ENCODE measurements at places on chromosomes 16 and 17.

DNA sequence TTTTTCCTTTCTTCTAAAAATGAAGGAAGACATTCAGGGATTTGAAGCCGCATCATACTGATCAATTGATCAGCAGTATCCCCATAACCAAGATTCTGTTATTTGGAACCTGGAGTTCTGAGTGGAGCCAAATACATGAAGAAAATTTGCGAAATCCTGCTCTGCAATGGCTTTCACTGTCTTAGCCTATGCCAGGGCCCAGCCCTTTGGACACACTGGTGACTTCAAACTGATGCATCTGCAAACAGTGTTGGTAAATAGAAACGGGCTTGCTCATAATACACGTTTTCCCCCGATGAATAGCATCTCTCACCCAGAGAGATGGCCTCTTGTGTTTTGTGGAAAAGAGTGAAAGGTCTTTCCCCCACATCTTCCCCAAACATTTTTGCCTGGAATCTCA is 87.6 kb upstream of the TOX3 start:
- no peak for DNase-seq

GRCh38 chr17:336110-337021 is 16.2 kb downstream of the RPH3AL start:
- no peak for DNase-seq

DNA sequence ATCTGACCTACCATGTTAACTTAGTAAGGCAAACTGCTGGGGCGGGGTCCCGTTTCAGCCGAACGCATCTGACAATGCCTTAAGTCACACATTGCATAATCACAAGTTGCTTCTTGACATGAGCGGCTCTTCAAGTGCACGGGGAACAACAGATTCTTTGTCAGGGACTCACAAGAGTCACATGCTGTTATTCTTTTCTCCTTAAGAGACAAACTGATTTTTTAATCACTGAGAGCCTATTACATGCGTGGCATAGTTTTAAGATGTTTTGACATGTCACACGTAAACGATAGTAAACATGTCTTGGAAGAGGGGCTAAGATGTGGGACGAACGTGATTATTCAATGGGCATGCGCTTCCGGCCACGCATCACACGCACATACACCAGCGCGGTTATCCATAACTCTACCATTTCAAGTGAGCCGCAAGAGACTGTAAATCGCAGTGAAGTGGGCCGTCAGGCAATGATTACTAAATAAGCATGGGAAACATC is 63.4 kb downstream of the ADCY9 start:
- no peak for DNase-seq

DNA sequence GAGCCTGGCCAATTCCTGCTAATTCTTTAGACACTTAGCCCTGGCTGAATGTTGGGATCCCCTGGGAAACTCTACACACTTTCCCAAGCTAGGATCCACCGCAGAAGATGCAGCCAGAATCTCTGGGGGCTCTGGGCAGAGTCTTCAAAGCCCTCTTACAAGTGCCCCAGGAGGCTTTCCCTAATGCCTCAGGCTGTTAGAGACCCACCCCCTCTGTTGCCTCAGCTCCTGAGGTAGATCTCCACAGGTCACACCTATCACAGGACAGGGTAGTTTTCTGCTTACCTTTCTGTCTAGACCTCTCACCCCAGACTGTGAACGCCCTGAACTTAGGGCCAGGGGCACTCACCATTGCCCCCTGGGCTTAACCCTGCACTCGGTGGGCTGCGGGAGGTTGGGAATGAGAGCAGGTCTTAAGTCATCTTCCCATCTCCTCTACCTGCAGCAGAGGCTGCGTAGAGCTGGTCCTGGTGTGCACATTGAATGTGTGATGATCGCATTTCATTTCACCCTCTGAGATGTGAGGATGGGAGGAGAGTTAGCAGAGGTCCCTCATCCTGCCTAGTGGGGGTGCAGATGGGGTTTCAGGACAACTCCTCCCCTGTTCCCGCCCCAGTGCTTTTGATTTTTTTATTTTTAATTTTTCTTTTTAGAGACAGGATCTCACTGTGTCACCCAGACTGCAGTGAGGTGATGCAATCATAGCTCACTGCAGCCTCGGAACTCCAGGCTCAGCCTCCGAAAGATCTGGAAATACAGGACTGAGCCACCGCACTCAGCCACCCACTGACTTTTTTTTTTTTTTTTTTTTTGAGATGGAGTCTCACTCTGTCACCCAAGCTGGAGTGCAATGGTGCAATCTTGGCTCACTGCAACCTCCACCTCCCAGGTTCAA is 89.0 kb upstream of the LHX1 start:
- DNase-seq: no peak

DNA sequence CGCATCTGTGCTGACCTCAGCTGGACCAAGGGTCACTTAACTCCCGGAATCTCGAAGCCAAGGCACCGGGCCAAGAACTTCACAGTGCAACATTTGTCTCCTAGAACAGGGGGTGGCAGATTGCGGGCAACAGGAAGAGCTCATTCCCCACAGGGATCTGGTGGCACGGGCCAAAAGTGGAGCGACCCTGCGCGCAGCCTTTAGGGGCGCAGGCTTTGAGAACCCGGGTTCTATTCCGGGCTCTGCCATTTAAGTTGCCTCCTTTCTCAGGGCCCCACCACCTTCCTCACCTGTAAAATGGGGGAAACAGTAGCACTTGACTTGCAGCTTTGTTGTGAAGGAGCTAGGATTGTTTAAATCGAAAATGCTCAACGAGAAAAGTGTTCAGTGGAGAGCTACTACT is 651 bp downstream of the SHMT1 start:
- no peak for DNase-seq

GRCh38 chr17:251531-251930 is 70.1 kb upstream of the DOC2B start:
- DNase-seq: no peak

DNA sequence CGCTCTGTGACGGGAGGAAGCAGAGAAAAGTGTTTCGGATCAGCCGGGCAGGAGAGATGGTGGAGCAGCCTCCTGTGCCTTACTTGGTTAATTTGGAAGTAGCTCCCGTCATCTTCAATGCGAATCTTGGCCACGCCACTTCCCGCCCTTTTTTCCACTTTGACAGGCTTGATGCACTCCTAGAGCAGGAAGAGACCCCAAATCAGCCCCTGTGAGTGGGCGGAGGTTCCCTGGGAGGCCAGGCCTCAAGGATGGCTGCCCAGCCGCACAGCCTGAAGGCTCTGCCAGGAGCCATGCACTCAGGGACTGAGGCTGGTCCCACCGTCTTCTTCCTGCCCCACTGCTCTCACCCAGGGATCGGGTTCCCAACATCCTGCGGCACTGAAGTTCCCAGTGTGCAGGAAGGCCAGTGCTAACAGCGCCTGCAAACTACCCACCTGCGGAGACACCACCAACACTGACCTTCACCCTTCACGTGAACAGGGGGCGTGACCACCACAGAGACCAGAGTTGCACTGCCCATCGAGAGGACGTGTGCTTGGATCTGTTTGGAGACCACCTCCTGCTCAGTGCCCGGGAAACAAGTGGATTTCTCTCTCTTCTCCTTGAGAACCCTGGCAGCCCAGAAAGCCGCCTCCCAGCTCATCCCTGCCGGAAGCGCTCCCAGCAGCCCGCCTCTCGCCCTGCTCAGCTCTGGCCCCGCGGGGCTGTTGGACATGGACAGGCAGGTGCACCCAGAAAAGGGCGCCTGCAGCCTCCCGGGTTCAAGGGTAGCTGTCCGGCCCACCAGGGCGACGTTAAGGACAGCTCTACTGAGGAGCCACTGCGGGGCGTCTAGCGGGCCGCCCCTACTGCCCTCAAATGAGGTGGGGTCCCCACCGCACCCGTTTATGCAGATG is 988 bp downstream of the CIAO3 start:
- no peak for DNase-seq

DNA sequence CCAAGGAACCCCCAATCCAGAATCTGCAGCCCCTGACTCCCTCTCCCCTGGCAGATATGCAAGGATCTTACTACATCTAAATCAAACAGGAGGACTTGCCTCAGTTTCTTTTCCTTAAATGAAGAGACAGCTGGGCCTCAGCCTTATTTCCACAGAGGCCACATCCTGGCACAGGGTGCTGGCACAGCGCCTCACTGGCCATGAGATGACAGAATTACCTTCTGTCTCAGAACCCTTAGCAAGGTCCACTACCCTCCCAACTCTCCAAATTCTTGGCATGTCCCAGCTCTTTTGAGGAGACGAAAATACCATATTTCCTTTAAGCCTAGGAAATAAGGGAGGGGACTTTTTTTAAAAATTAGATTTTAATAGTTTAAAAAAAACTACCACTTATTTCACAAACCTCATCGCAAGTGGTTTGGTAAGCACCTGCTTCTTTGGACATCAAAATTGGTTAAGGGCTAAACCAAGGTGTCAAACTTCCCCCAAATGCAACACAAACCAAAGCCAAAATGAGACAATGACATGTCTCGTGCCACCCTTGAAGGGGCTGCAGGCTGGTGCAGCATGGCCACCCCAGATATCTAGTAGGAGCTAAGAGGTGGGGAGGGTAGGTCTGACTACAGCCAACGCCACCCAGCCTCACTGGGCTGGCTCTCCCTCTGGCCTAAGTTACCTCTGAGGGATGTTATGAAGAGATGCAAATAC is 25.3 kb downstream of the FAM117A start:
- DNase-seq: no peak

- DNase-seq: no peak
Measured at GRCh38 chr16:27258241-27258734, 10.3 kb downstream of the NSMCE1 start.

DNA sequence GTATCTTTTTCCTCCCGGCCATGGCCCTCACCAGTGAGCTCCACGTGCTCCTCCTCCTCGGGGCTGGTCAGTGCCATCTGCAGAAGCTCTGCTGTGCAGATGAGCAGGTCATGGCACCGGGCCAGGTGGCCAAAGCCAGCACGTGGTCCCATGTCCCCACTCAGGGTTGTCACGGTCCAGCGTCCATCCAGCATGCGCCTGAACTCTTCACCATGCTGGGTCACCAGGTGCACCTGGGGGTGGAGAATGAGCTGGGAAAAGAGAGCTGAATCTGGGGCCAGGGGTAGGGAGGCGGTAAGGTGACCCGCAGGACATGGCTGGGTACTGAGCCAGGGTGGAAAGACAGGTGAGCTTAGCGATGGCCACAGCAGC is 1.3 kb downstream of the DHX58 start:
- DNase-seq: no peak

DNA sequence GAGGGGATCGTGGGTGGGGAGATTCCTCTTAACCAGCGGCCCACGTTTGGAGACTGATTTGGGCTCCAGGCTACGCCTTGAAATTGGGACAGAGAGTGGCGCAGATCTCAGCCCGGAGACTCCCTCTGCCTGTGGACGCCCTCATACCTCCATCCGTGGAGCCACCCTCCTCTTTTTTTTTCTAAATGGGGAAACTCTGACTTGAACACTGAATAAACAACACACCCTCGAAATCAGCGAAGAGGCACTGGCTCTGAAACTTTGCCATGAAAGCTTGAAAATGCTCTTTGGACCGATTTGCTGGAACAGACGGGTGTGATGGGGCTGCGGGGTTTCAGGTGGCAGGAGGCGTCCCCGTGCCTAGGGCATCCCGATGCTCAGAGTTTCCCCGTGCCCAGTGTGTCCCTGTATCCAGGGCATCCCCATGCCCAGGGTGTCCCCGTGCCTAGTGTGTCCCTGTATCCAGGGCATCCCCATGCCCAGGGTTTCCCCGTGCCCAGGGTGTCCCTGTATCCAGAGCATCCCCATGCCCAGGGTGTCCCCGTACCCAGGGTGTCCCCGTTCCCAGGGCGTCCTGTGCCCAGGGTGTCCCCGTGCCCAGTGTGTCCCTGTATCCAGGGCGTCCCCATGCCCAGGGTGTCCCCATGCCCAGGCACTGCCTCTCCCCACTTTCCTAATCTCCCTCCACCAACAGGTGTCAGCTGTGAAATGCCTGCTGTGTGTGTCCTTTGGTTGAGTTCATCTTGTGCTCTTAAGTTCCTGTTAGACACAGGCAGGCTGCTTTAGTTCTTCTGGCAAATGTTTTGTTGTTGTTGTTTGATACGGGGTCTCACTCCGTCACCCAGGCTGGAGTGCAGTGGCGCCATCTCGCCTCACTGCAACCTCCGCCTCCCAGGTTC is 187.0 kb downstream of the SEC14L1 start:
- no peak for DNase-seq

- no peak for DNase-seq
Measured at GRCh38 chr17:3557768-3558583, at the start of gene TRPV3. TSS of gene TRPV3 (minus strand) at chr17:3557812. CDS start at chr17:3554850, 2,962 bp downstream.

DNA sequence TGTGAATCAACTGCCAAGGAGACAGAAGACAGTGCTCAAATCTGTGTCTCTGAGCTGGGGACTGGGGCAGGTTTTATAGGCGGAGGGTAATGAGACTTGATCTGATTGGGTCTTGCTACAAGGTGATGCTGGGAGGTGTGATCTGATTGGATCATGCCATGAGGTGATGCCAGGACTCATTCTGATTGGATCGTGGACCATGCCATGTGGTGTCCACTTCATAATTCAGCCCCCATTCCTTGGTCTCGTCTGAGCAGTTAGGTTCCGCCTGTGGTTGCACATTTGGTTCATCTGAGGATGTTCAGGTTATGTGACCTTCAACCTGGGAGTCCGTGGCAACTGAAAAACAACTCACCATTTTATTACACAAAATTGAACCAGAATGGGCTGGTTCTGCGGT is 41.0 kb downstream of the OTOA start:
- DNase-seq: no peak

- DNase-seq: peak; percentile 88
Measured at GRCh38 chr17:7857713-7858521, at the start of gene CYB5D1. TSS of gene CYB5D1 (plus strand) at chr17:7858003. CDS start at chr17:7858135, 132 bp downstream.

GRCh38 chr16:57475711-57476339 is 10.5 kb downstream of the DOK4 start:
- DNase-seq: no peak

GRCh38 chr16:58814348-58814801 is 80.3 kb upstream of the GOT2 start:
- peak; percentile 20 for DNase-seq

GRCh38 chr16:55849536-55849935 is 16.6 kb upstream of the CES1 start:
- no peak for DNase-seq

DNA sequence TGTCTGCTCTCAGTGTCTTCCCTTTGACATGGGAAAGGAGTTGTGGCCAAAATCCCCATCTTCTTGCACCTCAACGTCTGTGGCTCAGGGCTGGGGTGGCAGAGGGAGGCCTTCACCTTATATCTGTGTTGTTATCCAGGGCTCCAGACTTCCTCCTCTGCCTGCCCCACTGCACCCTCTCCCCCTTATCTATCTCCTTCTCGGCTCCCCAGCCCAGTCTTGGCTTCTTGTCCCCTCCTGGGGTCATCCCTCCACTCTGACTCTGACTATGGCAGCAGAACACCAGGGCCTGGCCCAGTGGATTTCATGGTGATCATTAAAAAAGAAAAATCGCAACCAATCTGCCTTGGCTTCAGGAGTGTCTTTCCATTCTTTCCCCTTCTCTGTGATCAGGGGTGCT is 918 bp upstream of the MRM1 start:
- no peak for DNase-seq

All from fibroblast of skin of left quadriceps (primary cell).